ENCODE measurements at places on chromosomes 12 and 14.

DNA sequence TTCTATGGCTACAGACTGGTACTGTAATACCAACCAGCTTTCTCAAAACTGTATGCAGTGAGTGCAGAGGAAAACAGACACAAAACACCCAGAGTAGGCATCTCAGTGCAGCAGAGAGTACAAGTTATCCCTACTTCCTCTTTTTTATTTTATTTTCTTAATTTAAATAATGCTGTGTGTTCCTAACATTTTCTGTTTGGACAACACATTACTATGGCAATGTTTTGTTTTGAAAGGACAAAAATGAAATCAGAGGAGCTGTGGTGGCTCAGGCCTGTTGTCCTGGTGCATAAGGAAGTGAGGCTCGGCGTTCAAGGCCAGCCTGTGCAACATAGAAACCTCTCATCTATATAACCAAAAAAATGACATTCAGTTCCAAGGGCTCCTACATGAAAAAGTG is 33.7 kb upstream of the SELPLG start:
- H3K36me3 ChIP-seq: no peaks in the 10 kb centered on the region
- H3K27ac ChIP-seq: no peak overlapping the region

DNA sequence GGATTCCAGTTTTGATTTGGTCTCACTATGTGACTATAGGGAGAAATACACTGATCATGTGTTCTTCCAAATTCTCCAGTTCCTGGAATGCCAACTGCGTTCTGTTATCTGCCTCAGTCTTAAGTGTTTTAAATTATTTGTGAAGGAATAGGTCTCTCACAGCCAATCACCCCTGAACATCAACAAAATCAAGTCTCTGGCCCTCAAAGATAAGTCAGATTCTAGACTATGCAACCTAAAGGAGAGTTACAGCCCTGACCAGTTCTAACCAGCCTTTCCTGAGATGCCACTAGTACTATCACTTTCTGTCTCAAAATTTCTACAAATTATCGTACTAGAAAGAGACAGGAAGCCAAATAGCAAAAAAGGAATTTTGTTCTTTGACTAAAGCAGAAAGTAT is 22.3 kb downstream of the ZFC3H1 start:
- H3K36me3 ChIP-seq: peaks cover 30% of the 10 kb centered on the region
- H3K27me3 ChIP-seq: no peaks in the 10 kb centered on the region
- no peak overlapping the region for H3K4me3 ChIP-seq

DNA sequence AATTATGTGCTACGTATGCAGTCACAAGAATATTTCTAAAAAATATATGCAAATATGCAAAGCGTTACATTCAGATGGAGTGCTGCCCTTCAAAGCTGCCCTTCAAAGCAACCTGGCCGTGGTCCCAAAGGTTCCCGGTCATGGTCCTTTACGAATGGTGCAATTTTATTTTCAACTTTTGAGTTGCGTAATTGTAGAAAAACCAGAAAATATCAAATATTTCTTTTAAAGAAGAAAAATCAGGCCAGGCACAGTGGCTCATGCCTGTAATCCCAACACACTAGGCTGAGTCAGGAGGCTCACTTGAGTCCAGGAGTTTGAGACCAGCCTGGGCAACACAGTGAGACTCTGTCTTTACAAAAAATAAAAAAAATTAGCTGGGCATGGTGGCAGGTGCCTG is 21.4 kb downstream of the CLSTN3 start:
- no peaks in the 10 kb centered on the region for H3K27me3 ChIP-seq
- H3K36me3 ChIP-seq: peaks cover 25% of the 10 kb centered on the region
- DNase-seq: no peak
- no peak overlapping the region for H3K4me3 ChIP-seq

- H3K4me3 ChIP-seq: no peak overlapping the region
- no peak for DNase-seq
- no peaks in the 10 kb centered on the region for H3K36me3 ChIP-seq
- H3K4me1 ChIP-seq: no peaks in the 10 kb centered on the region
These were observed 6.8 kb downstream of the EMP1 start for GRCh38 chr12:13203034-13203922.

DNA sequence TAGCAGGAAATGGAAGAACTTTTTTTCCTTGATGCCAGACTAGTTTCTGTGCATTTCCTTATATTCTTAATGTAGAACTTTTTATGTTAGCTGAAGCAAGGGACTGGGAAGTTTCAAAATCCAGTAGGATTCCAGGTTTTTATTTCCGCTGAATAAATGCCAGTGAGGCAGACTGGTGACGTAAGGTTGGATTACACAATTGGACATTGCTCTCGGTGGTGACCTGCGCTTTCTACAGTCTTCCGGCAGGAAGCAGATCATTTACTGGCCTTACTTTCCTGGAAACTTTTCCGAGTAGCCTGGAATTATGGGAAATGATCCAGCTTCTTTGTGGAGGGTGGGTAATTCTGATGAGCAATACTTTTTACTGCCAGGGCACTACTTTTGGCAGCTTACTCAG is 3.6 kb downstream of the IFT43 start:
- peaks cover 86% of the 10 kb centered on the region for H3K4me1 ChIP-seq
- H3K4me3 ChIP-seq: peak overlapping the region; percentile 19
- no peaks in the 10 kb centered on the region for H3K36me3 ChIP-seq
- peak overlapping the region; percentile 97 for H3K27ac ChIP-seq
- no peaks in the 10 kb centered on the region for H3K27me3 ChIP-seq

DNA sequence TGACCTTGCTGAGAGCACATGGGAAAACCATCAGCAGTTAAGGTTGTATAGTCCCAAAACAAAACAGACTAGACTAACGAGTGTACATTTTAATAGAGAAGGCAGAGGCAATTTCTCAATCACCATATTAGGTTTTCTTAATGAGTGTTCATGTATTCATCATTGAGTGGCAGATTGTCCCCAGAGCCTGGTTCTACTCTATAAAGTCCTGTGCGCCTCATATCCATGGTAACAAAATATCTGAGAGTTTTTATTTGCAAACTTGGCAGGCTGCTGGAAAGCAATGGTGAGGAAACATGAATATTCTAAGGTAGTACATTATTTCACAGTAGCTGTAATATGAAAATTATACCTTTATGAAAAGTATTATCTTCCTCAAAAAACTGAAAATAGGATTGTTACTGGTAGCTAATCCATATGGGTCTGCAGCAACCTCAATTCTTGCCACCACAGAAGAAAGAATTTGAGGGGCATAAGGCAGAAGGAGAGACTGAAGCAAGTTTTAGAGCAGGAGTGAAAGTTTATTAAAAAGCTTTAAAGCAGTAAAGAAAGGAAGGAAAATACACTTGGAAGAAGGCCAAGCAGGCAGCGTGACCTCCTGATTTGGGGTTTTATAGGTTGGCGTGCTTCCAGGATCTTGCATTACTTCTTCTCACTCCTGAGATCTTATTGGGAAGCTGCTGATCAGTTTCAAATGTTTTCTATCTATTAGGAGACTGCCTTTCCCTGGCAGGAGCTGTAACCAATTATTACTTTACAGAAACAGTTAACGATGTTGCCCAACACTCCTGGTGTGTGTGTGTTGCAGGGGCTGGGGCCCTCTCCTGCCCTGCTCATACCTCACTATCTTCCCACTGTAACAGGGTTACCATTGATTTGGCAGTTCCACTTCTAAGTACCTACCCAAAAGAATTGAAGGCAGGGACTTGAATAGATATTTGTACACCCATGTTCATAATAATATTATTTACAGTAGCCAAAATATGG is 154.0 kb upstream of the NUDT4 start:
- no peaks in the 10 kb centered on the region for H3K36me3 ChIP-seq
- H3K27ac ChIP-seq: no peak overlapping the region
- no peak overlapping the region for H3K4me3 ChIP-seq
- no peaks in the 10 kb centered on the region for H3K27me3 ChIP-seq

GRCh38 chr12:52053536-52054209 is 2.4 kb downstream of the NR4A1 start:
- no peak for DNase-seq
- H3K36me3 ChIP-seq: peaks cover 19% of the 10 kb centered on the region
- H3K4me1 ChIP-seq: peaks cover 16% of the 10 kb centered on the region

- no peak overlapping the region for H3K27ac ChIP-seq
- H3K36me3 ChIP-seq: no peaks in the 10 kb centered on the region
- DNase-seq: no peak
- H3K4me1 ChIP-seq: no peaks in the 10 kb centered on the region
These were observed 284.6 kb downstream of the BCAT1 start for GRCh38 chr12:24664161-24664880.

- no peaks in the 10 kb centered on the region for H3K4me1 ChIP-seq
- no peaks in the 10 kb centered on the region for H3K27me3 ChIP-seq
- no peaks in the 10 kb centered on the region for H3K36me3 ChIP-seq
- H3K27ac ChIP-seq: no peak overlapping the region
These were observed 134.1 kb upstream of the VRK1 start for GRCh38 chr14:96663076-96663475.

- no peak overlapping the region for H3K27ac ChIP-seq
- no peaks in the 10 kb centered on the region for H3K36me3 ChIP-seq
- no peaks in the 10 kb centered on the region for H3K4me1 ChIP-seq
- no peak for DNase-seq
- no peaks in the 10 kb centered on the region for H3K27me3 ChIP-seq
These were observed 258.9 kb downstream of the DPF3 start for GRCh38 chr14:72634691-72635616.

DNA sequence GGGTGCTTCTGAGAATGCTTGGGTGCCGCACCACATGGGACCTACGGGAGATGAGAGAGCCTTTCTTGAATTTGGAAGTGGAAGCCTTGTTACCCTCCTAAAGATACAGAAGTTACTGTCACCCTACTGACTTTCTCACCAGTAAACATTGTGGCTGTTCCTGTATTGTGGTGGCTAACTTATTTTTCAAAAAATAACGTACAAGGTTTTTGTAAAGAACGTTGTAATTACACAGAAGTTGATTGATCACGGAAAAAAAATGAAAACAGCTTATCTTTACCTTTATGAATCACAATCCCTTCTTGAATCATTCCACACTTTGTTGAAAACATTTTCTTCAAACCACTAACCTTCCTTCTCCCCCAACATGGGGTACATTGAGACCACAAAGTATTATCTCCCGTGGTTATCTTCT is 22.0 kb upstream of the PPFIBP1 start:
- peaks cover 30% of the 10 kb centered on the region for H3K4me1 ChIP-seq
- DNase-seq: no peak
- no peaks in the 10 kb centered on the region for H3K27me3 ChIP-seq
- H3K27ac ChIP-seq: no peak overlapping the region

DNA sequence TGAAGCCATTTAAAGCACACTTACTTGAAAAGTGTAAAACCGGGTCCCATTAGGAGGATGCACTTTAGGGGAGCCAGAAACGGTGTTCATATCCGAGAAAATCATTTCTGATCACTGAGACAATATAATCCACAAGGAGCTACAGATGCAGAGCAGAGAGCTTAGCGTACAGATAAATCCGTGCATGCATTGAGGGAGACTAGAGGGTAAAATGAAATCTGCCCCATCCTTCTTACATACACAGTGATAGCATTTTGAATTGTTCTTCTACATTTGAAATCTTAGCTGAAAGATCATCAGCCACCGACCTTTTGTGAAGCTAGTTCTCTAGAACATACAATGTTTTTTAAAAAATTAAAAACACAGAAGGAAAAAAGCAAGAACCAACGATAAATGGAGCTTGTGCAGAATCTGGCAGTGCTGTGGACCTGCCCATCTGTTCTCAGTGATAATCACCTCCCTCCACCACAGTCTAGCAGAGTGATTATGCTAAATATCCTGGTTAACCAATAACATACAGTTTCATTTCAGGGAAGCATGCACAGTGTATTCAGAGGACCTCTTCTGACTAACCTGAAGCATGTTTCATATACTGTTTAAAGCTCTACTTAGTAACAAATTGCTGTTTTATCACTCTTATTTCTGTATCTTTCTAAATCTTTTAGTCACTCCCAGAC is 161.1 kb downstream of the PPFIA2 start:
- no peak for DNase-seq
- H3K4me3 ChIP-seq: no peak overlapping the region
- no peaks in the 10 kb centered on the region for H3K36me3 ChIP-seq
- no peaks in the 10 kb centered on the region for H3K4me1 ChIP-seq

GRCh38 chr12:104677441-104678089 is 220.8 kb downstream of the CHST11 start:
- no peaks in the 10 kb centered on the region for H3K36me3 ChIP-seq
- DNase-seq: no peak
- no peak overlapping the region for H3K4me3 ChIP-seq
- H3K27me3 ChIP-seq: no peaks in the 10 kb centered on the region
- peaks cover 22% of the 10 kb centered on the region for H3K4me1 ChIP-seq

GRCh38 chr12:1421091-1421846 is 173.1 kb downstream of the FBXL14 start:
- no peaks in the 10 kb centered on the region for H3K4me1 ChIP-seq
- H3K27ac ChIP-seq: no peak overlapping the region
- H3K36me3 ChIP-seq: no peaks in the 10 kb centered on the region
- no peak for DNase-seq

DNA sequence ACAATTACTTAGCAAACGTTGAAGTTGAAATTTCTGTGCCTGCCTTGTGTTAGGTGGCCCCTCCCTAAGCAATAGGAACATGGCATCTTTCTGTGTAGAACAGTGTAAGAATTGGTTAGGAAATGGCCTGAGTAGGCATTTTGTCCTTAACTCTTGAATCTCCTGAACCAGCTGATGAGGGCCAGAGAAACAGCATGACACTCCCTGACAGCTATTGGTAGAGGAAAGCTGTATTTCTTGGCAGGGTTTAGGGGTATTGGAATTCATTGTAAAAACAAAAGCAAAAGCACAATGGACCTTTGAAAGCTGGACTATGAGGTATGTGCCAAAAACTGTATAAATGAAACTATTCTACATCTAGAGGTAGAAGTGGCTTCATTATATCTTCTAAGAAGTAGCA is 40.6 kb upstream of the LRTM2 start:
- no peaks in the 10 kb centered on the region for H3K27me3 ChIP-seq
- H3K36me3 ChIP-seq: no peaks in the 10 kb centered on the region
- H3K4me1 ChIP-seq: peaks cover 20% of the 10 kb centered on the region
- no peak overlapping the region for H3K4me3 ChIP-seq

- DNase-seq: no peak
- no peak overlapping the region for H3K4me3 ChIP-seq
- H3K27me3 ChIP-seq: no peaks in the 10 kb centered on the region
- no peaks in the 10 kb centered on the region for H3K4me1 ChIP-seq
- H3K27ac ChIP-seq: no peak overlapping the region
- H3K36me3 ChIP-seq: peaks cover 11% of the 10 kb centered on the region
These were observed 45.1 kb upstream of the PRPF39 start for GRCh38 chr14:45038865-45039264.

DNA sequence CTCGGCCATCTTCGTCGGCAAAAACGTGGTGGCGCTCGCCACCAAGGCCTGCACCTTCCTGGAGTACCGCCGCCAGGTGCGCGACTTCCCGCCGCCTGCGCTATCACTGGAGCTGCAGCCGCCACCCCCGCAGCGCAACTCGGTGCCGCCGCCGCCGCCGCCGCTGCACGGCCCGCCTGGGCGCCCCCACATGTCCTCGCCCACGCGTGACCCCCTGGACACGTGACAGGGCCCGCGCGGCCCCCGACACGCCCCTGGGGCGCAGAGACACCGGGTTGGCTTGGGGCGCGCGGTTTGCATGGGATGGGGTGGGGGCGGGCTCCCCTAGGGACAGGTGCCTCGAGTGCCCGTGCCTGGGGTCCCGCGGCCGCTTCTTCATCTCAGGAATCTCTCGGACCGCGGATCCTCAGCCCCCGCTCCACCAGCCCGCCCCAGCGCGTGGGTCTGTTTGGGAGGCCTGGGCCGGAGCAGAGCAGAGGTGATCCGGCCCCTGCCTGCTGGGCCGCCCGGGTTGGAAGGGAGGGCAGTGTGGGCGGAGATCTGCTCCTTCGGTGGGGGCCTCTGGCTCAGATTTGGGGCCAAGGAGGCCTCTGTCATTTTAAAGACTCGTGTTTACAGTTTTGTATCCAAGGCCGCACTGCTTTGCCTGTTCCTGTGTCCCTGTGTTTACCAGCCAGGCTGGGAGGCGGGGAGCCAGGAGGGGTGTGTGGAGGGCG is 3.3 kb downstream of the TMEM121 start:
- no peak for DNase-seq
- H3K4me1 ChIP-seq: peaks cover 23% of the 10 kb centered on the region
- H3K36me3 ChIP-seq: no peaks in the 10 kb centered on the region
- H3K27ac ChIP-seq: no peak overlapping the region
- no peaks in the 10 kb centered on the region for H3K27me3 ChIP-seq
- no peak overlapping the region for H3K4me3 ChIP-seq
